A549 treated with ZK216348 at 1 μM for 4 hours (cell line): ENCODE measurements at places on chromosomes 13 and 19. TPM values are rescaled to one million over a fixed set of nuclear protein-coding genes. Genes with fewer than 3 reads are reported as not detected.

CELF5 gene
- total RNA-seq: 0.34 to 0.77 TPM (median 0.54 TPM) in 5 replicates

KCNRG gene
- 0.41 to 1.0 TPM (median 0.59 TPM) in 5 replicates for total RNA-seq

KANK3 gene
- 2.3 to 6.6 TPM (median 6.0 TPM) in 5 replicates for total RNA-seq

SYT5 gene
- total RNA-seq: 2.7 to 4.4 TPM (median 3.1 TPM) in 5 replicates

C13orf42 gene
- not detected in 5 replicates for total RNA-seq

DENND1C gene
- total RNA-seq: 0.13 to 0.27 TPM (median 0.24 TPM) in 4 of 5 replicates, not detected in the other

ADAT3 gene
- 1.4 to 7.2 TPM (median 5.7 TPM) in 5 replicates for total RNA-seq

KLK11 gene
- 0.21 TPM in 1 of 5 replicates, not detected in the others for total RNA-seq

SIGLEC8 gene
- total RNA-seq: not detected in 5 replicates

ZNF625 gene
- total RNA-seq: not detected in 5 replicates

CYP2S1 gene
- 16.4 to 27.1 TPM (median 24.1 TPM) in 5 replicates for total RNA-seq

NLRP9 gene
- total RNA-seq: not detected in 5 replicates

CEACAM20 gene
- 0.09 to 0.11 TPM in 2 of 5 replicates, not detected in the others for total RNA-seq

KIR2DL3 gene
- total RNA-seq: not detected in 5 replicates

SPRY2 gene
- total RNA-seq: 8.7 to 14.1 TPM (median 12.7 TPM) in 5 replicates

NPAS1 gene
- total RNA-seq: 3.4 to 8.0 TPM (median 5.8 TPM) in 5 replicates

FXYD7 gene
- 0.25 to 0.41 TPM (median 0.29 TPM) in 3 of 5 replicates, not detected in the others for total RNA-seq

ASF1B gene
- 24.7 to 33.8 TPM (median 33.5 TPM) in 5 replicates for total RNA-seq

ATP1A3 gene
- 2.0 to 6.2 TPM (median 5.0 TPM) in 5 replicates for total RNA-seq

ZNF284 gene
- total RNA-seq: 0.36 to 0.57 TPM (median 0.40 TPM) in 5 replicates

KLK6 gene
- 0.22 to 1.1 TPM (median 0.66 TPM) in 5 replicates for total RNA-seq

KLK3 gene
- not detected in 5 replicates for total RNA-seq

MEIOSIN gene
- 0.08 TPM in 1 of 5 replicates, not detected in the others for total RNA-seq

CEBPA gene
- 4.7 to 11.5 TPM (median 9.3 TPM) in 5 replicates for total RNA-seq
